AG09319 (cell line): ENCODE measurements at places on chromosomes 3 and 15.

- DNase-seq: no peak
Measured at GRCh38 chr15:69755551-69756310, 303.1 kb downstream of the RPLP1 start.

- no peak for DNase-seq
Measured at GRCh38 chr3:4826237-4827100, 152.8 kb upstream of the BHLHE40 start.

GRCh38 chr3:114377426-114377825 is 83.6 kb downstream of the TIGIT start:
- no peak for DNase-seq

DNA sequence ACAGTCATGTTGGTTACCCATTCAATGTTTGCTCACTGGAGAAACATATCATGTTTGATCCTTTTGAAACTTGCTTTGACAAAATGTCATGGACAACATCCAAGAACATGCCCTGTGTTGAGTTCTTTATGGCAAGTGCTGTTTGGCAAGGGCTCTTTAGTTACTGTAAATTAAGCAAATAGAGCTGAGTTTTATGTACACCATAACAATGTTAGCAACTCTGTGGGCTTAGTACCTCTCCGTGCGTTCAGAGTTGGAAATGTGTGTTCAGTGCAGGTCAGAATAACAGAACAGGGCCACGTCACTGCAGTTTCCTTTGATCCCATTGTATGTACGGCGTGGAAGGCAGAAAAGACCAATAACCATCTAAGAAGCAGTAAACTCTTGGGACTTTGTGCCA is 132.5 kb downstream of the MYRIP start:
- DNase-seq: no peak

- DNase-seq: no peak
Measured at GRCh38 chr3:155352900-155353490, 59.5 kb upstream of the STRIT1 start.

- DNase-seq: no peak
Measured at GRCh38 chr15:48609486-48609885, 36.0 kb downstream of the FBN1 start.

- no peak for DNase-seq
Measured at GRCh38 chr3:5134019-5134391, 11.9 kb downstream of the ARL8B start.

DNA sequence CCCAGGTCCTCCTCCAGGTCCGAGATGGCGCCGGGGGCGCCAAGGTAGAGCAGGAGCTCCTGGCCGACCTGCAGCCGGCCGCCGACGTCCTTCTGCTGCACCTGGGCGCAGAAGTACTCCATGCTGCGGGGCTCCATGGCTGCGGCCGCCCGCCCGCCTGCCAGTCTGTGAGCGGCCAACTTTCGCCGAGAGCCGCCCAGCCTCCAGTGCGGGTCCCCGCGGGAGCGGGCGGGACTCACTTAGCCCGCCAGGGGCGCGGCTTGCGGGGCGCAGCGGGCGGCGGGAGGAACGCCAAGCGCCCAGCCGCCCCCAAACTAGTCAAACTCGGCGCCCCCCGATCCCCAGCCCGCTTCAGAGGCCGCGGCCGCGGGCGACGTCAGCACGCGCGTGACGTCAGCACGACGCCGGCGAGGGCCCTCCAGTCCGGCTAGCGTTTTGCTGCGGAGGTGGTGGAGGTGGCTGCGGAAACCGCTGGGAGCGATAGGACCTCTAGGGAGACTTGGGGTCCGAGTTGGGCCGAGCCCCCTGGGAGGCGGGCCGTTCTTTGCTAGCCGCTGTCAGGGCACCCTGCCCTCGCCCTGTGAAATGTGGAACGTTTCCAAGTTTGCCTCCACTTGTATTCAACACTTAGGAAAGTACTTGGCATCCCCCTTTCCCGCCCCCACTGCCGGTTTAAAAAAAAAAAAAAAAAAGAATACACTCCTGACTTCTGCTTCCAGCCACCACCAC is at the start of gene CLASP2:
CLASP2 (minus strand) TSS at position 389 of the 729 bp plus-strand sequence; CDS start at position 137, 252 bp downstream.
- DNase-seq: peak; percentile 54

- no peak for DNase-seq
Measured at GRCh38 chr3:16432714-16433113, 80.8 kb downstream of the RFTN1 start.

DNA sequence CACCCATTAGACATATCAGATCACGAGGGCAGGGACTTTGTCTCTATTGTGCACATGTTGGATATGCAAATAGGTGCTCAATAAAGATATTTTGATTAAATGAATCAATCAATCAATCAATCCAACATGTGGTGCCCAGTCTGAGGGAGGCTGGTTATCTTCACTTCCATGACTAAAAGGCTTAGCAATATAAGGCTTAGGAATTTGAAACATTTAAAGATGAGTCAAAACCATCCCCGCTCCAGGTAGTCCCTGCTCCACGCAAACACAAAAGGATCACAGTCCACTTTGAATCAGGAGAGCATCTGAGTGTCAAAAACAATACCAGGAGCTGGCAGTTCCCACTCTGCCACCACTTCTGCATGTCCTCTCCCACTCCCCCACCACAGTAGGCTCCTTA is 25.8 kb upstream of the PRICKLE2 start:
- no peak for DNase-seq

GRCh38 chr3:197025736-197026480 is 3.7 kb downstream of the MELTF start:
- no peak for DNase-seq

DNA sequence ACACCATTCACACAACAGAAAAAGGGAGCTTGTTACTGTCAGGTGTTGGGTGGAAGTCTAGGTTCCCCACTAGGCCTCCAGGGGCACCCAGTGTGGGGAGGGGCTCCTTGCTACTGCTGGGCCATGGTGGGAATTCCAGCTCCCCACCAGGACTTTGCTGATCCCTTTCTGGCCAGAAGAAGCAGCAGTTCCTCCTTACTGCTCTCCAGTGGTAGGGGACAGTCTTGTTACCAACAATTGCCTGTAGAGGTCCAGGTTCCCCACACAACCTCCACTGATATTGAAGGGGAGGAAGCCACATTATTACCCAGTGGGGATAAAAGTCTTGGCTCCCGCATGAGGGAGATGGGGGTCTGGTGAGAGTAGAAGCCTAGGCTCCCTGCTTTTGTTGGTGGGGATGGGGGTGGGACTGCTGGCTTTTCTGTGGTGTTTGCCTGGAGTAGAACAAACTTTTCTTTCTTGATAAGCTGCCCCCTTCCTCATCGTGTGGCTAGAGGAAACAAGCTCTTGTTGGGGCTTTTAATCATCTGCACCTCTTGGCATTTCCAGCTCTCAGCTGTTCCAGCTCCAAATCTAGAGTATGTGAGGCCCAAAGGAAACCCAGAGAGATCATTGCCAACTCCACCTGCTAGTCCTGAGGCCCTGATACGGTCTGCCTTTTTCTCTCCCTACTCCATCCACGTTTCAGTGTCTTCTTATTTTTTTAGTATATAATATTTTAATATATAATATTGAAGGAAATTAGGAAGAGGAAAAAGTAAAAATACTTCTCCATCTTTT is 824.2 kb downstream of the AGBL1 start:
- no peak for DNase-seq

DNA sequence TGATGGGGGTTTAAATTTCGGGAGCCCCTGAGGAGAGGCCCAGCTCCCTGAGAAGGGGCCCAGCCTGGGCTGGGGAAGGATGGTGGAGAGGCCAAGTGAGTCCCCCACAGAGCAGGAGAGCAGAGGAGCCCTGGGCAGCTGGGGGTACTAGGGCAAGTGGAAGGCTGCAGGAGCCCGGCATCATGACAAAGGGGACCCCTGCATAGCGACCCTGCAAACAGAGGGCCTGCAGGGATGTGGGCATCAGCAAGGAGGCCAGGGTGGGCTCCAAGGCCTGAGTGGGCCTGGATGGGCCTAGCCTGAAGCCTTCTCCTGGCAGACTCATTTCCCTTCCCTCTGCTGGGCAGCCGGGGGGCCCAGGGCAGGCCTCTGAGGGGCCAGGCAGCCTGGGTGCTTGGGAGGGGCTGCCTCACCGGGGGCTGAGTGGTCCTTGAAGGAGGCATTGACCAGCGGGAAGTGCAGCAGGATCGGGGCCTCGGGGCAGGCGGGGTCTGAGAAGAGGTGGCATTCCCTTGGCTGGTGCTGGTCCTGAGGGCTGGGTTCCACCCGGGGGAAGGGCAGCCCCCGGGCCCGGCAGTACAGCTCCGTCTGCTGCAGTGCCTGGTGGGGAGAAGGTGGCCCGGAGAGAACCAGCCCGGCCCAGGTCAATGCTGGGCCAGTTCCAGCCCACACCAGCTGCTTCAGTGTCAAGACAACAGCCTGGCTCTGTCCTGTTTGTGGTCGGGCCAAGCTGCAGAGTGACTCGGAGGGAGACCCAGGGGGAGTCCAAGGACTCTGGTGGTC is 24.7 kb downstream of the PLA2G4D start:
- DNase-seq: no peak

GRCh38 chr3:117580806-117581205 is 871.2 kb downstream of the TUSC7 start:
- no peak for DNase-seq
